NCI-H82 (cell line): ENCODE measurements at places on chromosomes 16 and 17.
A peak's percentile ranks its signal among the peaks of the same experiment; 100 is the strongest.

GRCh38 chr17:55872374-55872773 lies 121.5 kb downstream of the PCTP start:
- no peak for DNase-seq

DNA sequence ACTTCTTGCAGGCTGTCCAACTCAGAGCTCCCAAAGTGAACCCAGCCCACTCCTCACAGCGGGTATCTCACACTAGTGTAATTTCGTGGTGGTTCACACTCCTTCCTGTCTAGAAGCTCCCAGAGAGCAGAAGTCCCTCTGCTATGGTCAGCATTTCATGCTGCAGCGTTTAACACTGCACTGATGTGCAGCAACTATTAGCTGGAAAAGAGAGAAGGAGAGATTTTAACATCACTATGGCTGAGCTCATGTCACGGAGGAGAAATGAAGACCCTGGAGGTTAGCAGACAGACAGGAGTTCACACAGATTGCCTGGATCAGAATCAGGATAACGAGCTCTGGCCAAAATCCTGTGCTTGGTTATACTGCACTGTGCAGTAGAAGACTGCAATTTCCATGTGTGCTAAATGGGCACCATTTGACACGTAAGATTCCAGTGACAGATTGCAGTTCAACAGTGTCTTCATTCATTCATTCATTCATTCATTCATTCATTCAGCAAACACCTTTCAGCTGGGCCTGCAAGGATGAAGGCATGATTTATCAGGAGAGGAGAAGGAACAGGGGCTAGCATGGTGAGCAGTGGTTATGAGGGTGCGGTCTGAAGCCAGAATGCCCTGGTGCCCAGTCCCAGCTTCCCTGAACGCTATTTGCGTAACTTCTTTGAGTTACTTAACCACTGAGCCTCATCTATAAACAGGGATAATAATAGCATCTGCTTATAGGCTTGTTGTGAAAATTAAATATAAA lies 5.3 kb upstream of the CCL1 start:
- DNase-seq = no peak

DNA sequence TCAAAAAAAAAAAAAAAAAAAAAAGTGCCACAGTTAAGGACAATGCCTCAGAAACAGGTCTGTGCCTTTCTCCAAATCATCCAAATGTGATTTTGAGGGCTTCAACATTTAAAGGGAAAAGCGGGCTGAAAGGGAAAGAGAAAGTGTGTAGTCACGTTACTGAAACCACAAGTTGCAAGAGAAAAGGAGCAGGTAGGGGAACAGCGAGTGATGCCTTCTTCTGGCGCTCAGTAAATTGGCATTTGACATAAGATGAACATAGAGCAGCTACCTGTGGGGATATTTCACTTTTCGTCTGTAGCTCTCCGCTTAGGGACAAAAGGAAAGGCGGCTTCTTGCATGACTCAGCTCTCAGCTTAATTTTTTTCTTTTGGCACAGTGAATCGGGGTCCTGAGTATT lies 11.1 kb downstream of the CMTM2 start:
- DNase-seq = no peak

- DNase-seq = no peak
Measured at GRCh38 chr16:11682655-11683096, 14.4 kb downstream of the SNN start.

DNA sequence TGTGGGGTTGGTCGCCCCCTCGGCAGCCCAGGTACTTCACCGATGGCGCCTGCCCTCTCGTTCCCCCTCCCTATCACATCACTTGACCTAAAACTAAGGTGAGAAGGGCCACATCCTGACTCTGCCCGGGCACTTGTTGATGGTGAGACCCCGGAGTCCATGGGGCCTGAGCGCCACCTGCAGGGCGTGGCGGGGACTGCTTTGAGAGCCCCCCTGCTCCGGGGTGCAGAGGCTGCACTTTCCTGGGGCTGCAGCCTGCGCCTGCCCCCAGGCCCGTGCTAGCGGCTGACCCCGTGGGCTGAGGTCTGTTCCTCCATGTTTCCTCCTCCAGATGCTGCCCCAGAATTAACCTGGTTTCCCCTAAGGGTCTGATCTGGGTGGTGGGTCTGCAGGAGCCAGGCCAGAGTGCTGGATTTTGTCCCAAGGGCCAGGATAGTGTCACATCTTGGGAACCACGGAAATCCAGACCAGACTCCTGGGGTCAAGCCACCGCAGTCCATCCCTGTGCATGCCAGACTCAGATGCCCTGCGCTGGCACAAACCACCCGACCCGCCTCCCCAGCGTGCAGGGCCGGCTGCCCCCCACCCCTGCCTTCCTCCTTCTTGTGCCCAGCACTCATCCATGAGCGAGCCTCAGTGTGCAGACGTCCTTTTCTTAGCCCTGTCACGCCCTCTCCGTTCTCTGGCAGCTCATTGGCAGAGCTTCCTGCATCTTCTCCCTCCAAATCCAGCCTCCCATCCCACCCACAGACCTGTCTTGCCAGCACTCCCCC lies 2.7 kb downstream of the NDUFAF8 start:
- peak; percentile 83 for DNase-seq

- peak; percentile 70 for DNase-seq
Measured at GRCh38 chr16:56774016-56774680, 44.2 kb downstream of the NUP93 start.

- DNase-seq = no peak
Measured at GRCh38 chr16:68737046-68737729, at the start of gene CDH1. TSS of gene CDH1 (plus strand) at chr16:68737292. CDS start at chr16:68737416, 124 bp downstream.

- DNase-seq = peak; percentile 72
Measured at GRCh38 chr16:23835390-23836077, at the start of gene PRKCB. TSS of gene PRKCB (plus strand) at chr16:23835983.

DNA sequence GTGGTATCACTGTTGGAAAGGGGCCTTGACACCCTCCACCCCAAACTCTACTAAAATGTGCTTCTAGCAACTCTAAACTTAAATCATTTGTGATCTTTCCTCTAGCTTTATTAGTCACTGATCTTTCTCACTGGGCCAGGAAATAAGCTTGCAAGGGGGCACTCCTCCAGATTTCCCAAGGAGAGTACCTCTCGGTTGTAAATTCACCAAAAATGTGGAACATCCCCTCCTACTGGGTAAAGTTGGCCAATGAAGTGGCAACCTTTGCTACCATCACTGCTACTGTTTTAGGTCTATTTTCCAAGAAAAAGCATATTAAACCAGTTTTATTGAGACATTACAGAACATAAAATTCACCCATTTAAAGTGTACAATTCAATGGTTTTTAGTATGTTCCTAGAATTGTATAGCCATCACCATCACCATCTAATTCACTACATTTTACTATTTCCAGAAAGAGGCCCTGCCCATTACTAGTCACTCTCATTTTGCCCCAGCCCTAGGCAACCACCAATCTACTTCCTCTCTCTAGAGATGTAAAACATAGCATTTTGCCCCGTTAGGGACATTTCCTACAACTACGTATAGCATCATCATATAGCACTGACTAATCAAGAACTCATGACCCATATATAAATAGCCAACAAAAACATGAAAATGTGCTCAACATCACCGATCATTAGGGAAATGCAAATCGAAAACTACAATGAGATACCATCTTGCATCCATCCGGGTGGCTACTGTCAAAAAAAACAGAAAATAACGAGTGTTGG lies 44.6 kb upstream of the ADCY9 start:
- no peak for DNase-seq

- no peak for DNase-seq
Measured at GRCh38 chr17:39139161-39139511, 12.3 kb downstream of the PLXDC1 start.

- no peak for DNase-seq
Measured at GRCh38 chr17:80425835-80426426, 11.0 kb downstream of the ENDOV start.

DNA sequence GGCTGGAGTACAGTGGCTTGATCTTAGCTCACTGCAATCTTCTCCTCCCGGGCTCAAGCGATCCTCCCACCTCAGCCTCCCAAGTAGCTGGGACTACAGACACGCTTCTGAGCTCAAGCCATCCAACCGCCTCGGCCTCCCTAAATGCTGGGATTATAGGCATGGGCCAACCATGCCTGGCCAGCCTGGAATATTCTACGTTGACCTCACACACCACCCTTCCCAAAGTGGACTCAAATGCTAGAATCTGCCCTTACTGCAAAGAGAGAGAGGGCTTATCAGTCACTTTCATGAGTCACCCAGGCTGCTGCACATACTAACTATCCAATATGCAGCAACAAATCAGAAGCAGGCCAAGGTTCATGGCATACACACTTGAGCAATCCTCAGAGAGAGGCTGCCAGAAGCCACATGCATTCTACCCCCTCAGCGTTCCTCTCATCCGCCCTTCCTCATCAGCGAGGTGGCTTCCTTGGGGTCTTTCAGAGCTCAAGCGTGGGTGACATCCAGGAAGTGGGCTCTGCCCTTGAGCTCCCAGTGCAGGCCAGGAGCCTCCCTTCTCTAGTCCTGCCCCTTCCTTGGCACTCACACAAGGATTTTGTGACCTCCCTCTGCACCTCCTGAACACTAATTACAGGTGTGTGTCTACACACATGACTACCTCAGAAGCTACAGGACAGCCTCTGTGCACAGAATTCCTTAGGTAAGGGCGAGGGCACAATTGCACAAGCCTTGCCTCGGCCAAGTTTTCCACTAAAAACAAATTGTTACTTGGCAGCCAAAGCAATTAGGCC lies 24.8 kb upstream of the SIAH1 start:
- DNase-seq = no peak

- no peak for DNase-seq
Measured at GRCh38 chr17:51846566-51846965, 311.9 kb downstream of the CA10 start.

DNA sequence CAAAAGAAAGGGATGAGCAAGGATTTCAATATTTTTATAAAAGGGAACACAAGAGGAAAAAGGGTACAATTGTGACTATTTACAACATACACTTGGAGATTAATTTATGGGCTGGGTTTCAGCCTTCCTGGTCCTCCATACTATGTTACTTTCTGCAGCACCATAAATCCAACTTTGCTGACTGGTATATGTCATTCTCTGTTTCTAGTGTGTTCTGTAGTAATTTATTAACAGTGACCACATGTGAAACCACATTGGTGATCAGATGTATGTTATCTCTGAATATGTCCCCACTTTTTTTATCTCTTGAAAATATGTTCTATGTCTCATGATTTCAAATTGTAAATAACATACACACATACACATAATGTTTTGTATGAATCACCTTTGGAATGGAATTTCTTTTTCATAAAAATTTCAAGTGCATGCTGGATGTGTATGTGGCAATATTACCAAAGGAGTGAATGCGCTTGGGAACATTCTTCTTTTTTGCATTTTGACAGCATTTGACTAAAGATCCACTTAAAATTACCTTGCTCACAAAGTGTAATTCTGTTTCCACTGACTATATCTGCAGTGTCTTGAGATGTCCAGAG lies 2.9 kb upstream of the LYRM9 start:
- DNase-seq = no peak

DNA sequence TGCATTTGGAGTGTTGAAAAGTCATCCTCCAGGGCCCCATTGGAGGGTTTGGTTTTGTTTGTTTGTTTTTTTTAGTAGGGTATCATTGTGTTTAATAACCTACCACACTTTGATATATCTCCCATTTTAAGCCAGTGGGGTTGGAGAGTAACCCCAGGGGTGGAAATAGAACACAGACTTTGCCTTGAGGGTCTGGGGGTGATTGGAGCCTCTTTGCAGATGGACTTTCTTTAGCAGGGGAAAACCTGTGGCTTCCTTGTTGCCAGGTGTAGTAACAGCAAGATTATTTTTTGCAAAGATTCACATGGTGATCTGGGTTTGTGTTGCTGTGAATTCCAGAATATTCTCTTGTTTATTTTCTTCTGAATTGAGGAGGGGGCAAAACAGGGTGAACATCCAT lies 1.5 kb downstream of the ABCC1 start:
- DNase-seq = peak; percentile 28

- no peak for DNase-seq
Measured at GRCh38 chr16:49564496-49565229, 191.1 kb downstream of the C16orf78 start.

- DNase-seq = no peak
Measured at GRCh38 chr17:48522031-48522653, 8.7 kb downstream of the HOXB1 start.

GRCh38 chr17:8436169-8436843 lies 622 bp downstream of the NDEL1 start:
- DNase-seq = peak; percentile 79

DNA sequence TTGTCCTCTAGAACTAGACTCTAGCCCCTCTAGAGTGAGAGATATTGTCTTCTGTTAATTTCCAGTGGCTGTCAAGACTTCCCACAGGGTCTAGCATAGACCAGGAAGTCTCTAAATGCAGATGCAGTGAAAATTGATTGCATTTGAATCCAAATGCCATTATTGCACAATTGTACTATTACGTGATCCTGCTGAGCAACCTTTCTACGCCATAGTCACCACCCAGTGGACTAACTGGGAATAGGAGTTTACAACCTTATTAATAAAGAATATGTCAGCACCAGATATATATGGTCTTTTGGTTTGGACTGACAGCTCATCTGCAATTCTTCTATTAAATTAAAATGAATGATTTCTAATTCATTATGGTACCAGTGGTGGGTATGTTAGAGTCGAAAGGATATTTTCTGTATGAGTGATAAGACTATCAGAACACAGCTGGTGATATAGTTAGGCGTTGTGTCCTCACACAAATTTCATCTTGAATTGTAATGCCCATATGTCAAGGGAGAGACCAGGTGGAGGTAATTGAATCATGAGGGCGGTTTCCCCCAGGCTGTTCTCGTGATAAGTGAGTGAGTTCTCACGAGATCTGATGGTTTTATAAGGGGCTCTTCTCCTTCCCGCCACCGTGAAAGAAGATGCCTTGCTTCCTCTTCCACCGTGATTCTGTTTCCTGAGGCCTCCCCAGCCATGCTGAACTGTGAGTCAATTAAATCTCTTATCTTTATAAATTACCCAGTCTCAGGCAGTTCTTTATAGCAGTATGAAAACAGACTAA lies 138.9 kb upstream of the CA10 start:
- peak; percentile 46 for DNase-seq

DNA sequence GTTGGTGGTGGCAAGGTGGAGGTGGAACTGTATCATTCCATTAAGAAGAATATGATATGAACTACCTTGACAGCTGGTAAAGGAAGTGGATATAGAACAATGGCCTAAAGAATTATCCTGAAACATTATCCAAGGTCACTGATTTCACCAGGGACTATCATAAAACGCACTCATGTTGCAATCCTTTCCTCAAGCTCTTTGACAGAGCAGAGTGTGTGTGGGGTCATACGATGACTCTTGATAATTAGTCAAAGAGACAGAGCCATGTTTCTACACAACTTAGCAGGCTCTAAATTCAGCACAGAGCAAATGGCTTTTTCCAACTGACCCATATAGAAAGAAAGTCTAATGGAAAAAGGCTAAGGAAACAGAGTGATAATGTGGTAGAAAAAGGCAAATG lies 126.4 kb upstream of the ANKFN1 start:
- no peak for DNase-seq
